ENCODE measurements at places on chromosomes 11 and 22.

DNA sequence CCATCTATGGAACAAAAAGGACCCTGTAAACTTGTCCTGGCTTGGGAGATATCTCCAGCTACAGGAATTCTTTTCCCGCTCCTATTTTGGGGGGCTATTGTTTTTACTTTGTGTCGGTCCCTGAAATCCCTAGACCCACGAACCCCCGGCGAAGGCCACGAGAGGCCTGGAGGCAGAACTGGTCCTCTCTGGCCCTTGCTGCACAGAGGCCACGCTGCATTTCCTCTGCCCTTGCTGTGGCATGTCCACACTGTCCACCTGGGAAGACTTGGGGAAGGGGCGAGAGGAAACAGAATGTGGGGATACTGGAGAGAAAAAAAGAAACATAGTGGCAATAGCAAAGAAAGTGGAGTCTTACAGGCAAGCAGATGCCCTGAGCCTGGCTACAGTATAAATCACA lies 2.3 kb upstream of the ANO1 start:
- DNase-seq, result no peak

DNA sequence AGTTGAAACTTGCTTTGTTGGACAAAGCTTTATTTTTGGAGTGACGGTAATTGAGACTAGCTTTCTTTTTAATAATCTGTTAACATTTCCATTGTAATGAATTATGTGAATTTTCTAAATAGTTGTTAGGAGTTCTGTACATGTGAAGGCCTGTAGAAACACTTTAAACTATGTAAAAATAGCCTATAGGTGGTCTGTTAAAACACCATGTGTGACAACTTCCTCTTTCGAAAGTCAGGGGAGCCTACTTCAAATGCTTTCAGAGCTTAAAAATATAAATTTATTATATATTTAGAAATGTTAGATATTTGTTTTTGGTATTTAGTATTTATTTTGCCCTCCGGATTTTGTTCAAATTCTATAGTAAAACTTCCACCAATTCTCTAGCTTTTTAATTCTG lies 28.7 kb downstream of the DDIAS start:
- no peak for DNase-seq

GRCh38 chr11:36930256-36930655 lies 332.2 kb upstream of the RAG2 start:
- no peak for DNase-seq

- DNase-seq, result no peak
Measured at GRCh38 chr11:65781152-65781961, 581 bp upstream of the AP5B1 start.

DNA sequence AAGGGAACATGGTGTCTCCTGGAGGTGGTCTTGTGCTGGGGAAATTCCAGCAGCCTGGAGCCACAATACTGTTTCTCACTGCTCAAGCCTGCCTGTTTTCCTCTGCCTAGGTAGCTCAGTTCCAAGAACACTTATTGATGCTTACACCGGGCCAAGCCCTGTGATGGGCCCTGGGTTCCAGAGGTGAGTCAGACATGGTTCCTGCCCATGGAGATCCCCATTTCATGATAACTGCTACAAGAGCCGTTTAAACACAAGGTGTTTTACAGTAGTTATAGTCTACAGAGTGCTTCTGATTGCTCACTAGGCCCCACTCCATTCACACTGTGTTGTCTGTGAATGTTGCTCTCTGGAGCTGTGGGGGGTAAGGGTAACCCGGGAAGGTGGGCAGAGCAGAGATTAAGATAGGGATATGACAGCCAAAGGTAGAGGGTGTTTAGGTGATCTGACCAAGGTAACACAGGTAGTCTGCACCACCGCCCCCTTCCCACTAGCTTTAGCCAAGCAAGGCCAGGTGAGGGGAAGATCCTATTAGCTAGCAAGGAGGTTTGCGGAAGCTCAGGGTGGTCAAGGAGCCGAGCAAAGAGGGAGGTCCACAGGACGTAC lies 696 bp upstream of the MICAL2 start:
- DNase-seq, result no peak

- no peak for DNase-seq
Measured at GRCh38 chr22:44206696-44207095, 26.0 kb downstream of the PARVG start.

DNA sequence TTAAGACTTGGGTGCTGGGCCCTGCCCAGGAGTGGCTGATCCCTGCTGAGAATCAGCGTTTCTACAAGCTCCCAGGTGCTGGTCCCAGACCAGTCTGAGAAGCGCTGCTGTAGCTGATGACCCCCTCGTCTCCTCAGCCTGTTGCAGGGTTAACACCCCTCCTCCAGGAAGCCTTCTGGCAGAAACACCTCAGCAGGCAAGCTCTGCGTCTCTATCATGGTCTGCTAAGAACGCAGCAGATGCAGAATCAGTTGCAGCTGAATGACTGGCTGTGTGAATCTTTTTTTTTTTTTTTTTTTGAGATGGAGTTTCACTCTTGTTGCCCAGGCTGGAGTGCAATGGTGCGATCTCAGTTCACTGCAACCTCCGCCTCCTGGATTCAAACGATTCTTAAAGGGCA lies 132.5 kb downstream of the CACNA1I start:
- DNase-seq, result no peak

GRCh38 chr11:93034031-93034722 lies 64.7 kb downstream of the MTNR1B start:
- no peak for DNase-seq

GRCh38 chr11:77035039-77035438 lies 841 bp downstream of the B3GNT6 start:
- DNase-seq, result no peak

DNA sequence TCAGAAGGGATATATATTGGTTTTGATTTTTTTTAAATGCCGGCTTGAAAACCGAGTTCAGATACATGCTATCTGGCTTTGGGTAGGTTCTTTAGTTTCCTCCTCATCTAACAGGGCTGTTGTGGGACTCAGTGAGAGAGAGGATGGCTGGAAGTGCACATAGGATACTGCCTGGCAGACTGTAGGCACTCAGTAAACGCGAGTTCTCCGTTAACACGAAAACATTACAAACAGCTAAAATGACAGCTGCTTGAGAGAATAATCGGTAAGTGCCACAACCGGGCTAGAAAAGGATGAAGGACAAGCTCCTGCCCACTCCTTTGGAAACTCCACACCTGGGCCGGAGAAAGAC lies 369 bp downstream of the XRRA1 start:
- DNase-seq, result no peak

- no peak for DNase-seq
Measured at GRCh38 chr11:416757-417621, 2.2 kb upstream of the SIGIRR start.

GRCh38 chr11:95512682-95513081 lies 276.9 kb downstream of the FAM76B start:
- DNase-seq, result no peak

- no peak for DNase-seq
Measured at GRCh38 chr11:125250318-125251213, 86.0 kb downstream of the PKNOX2 start.

GRCh38 chr11:31895926-31896325 lies 84.8 kb upstream of the PAX6 start:
- no peak for DNase-seq

DNA sequence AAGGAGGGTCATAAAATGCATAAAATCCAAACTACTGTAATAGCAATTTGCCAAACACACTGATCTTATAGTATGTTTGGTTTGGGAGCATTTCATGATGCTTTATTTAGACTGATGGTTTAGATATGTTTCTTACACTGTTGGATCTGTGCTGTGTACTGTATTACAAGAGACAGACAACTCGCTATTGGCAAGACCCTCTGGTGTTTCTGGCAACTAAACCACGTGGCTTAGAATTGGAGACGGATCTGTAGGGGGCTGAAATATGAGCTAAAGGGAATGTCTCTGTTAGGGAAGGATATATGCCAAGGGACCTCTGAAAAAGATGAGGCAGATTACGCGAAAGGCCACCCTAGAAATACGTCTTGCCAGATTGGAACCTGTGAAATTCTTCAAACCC lies 208.7 kb downstream of the BARX2 start:
- DNase-seq, result no peak

GRCh38 chr11:69644071-69644961 lies 3.4 kb downstream of the CCND1 start:
- no peak for DNase-seq

GRCh38 chr11:117092951-117093590 lies 5.2 kb downstream of the SIK3 start:
- no peak for DNase-seq

- DNase-seq, result no peak
Measured at GRCh38 chr11:71117311-71117710, 135.1 kb downstream of the SHANK2 start.

DNA sequence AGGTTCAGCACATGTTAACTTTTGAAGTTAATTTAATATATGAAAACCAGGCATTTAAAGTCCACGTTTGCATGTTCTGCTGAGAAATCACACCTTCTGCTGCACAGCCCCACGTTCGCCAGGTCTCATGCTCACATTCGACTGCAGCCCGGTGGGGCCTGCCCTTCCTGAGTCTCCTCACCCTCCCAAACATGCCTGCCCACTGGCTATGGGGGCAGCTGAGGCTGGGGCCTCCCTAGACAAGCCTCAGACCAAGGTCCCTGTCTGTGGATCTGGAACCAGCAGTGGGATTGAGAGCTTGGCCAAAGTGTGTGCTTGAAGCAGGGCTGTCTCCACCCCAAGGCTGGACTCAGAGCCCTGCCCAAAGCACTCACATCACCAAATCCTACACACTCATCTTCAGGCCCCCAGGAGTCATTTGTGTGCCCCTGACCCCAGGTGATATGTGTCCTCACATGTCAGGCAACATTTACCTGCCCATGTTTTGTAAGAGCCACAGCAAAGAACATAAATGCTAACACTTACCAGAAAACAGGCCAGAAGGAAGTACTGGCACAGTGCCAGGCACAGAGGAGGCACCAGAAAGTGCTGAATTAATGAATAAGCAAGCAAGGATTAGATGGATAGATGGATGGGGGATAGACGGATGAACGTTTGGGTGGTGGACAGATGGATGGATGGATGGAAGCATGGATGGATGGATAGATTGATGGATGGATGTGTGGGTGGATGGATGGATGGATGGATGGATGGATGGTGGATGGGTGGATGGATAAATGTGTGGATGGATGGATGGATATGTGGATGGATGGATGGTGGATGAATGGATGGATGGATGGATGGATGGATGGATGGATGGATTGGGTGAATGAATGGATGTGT lies 9.4 kb upstream of the FADD start:
- no peak for DNase-seq

- peak; percentile 49 for DNase-seq
Measured at GRCh38 chr11:122696662-122697061, 41.1 kb downstream of the UBASH3B start.

GRCh38 chr11:7516475-7516874 lies 2.7 kb downstream of the PPFIBP2 start:
- no peak for DNase-seq

GRCh38 chr11:92580908-92581307 lies 356.3 kb downstream of the FAT3 start:
- DNase-seq, result no peak

DNA sequence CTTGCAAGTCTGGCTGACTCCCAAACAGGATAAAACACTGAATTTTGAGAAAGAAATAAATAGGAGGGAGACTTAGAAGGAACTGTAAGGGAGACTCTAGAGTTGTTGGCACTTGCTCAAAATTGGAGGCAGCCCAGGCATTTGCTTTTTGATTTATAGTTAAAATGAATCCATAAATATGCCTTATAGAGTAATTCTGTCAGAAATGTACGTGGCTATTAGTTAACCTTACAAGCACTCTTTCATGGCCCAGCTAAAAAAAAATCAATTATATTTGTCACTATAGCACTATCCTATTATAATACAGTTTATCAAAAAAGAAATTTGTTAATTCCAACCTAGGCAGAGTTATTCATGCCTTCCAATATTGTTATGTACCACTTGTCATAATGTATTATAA lies 1000.0 kb upstream of the CHORDC1 start:
- no peak for DNase-seq

GRCh38 chr11:37343290-37343689 lies 745.3 kb upstream of the RAG2 start:
- no peak for DNase-seq

GRCh38 chr11:16933756-16934603 lies 80.2 kb downstream of the PLEKHA7 start:
- DNase-seq, result no peak

DNA sequence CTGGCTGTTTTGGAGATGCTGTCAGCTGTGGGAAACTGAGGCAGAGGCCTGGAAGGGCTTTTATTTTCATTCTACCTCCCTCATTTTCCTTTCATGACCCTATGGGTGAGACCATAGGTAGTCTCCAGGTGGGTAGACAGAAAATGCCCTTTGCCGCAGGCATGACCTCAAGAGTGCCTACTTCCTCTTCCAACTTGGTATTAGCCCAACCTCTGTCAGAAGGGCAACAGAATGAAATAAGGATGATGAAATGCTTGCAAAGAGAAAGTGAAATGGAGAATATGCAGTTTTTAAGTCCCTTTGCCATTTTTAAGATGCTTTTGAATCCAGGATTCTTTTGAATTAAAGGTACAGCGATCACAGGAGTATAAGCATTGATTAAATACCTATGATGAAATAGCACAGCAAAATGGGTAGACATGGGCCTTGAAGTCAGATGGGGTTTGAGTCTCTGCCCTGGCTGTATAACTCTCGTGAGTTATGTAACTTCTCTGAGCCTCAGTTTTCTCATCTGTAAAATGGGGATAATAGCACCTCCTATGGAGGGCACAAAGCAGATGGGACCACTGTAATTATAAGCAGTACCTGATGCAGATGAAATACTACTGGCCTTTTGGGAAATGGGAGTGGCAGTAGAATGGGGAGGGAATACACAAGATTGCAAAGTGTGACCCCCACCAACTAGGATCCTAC lies 3.7 kb downstream of the ASPHD2 start:
- no peak for DNase-seq

GRCh38 chr22:20463324-20464095 lies 25.9 kb upstream of the SCARF2 start:
- no peak for DNase-seq

- DNase-seq, result no peak
Measured at GRCh38 chr11:46272816-46273427, 4.5 kb upstream of the CREB3L1 start.

DNA sequence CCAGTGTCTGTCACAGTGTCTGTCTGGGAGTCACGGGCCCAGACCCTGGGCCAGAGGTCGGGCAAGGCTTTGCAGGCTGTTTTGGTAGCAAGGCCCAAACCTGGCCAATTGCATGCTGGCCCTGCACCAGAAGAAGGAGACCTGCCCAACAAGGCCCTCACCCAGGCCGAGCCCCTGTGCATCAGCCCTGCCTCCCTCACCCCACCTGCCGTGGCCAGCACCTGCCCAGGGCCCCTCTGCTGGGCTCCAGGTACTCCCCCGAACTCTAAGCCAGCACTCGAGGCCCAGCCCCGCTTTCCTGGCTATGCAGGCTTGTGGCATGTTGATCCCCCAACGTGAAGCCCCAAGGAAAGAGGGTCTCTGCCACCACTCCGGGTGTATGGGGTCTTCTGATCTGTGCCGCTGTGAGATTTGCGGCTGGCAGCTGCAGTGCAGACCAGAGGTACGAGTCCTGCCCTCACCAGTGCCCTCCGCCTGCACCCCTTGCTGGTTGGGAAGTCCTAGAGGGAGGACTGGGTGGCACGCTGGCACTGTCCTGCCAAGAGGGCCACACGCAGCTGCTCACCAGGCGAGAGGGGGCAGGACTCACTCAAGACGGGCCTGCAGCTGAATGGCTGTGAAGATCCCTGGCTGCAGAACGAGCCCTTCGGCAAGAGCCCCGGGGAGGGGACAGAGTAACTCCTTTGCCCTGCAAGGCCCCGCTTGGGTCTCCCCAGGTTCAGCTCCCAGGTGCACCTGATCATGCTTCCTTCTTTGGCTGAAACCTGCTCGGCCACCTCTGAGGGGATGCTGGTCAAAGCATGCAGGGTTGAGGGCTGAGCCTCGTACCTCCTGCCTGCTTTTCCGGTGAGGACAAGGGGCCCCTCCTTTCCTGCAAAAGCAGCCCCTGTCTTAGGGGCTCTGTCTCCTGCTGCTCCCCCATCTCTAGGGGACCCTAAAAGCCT lies 6.7 kb upstream of the SEPTIN5 start:
- DNase-seq, result no peak

Measured in stimulated activated CD4-positive, alpha-beta T cell treated with anti-CD3 and anti-CD28 coated beads, Interleukin-12 subunit alpha, Interleukin-12 subunit beta, amount 100 ng/mL, for 4 hours (primary cell).